ENCODE measurements at places on chromosomes 1 and 21. TPM values are rescaled to one million over a fixed set of nuclear protein-coding genes. Genes with fewer than 3 reads are reported as not detected.

The LINGO4 gene
- not detected for total RNA-seq

DNA sequence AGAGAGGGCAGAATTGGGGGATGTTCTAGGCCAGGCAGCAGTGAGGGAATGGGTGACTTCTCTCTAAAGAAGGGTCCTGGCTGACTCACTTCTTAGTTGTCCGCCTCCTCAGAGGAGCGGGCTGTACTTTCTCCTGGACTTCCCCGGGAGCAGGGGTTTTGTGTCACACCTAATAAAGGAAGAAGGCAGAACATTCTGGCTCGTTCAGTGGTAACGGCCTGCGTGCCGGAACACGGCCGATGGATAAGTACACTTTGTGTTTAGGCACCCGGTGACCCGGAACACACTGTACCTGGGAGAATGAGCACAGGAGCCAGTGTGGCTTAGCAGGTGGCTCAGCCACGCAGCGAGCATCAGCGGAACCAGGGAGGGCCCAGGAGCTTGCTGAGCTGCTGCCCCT is 84.7 kb downstream of the FBXO2 start:
- no peak for DNase-seq

GRCh38 chr1:155326020-155326526 is 5.4 kb downstream of the RUSC1 start:
- no peak for DNase-seq

- DNase-seq: no peak
Measured at GRCh38 chr1:162159515-162159914, 90.0 kb downstream of the NOS1AP start.

DNA sequence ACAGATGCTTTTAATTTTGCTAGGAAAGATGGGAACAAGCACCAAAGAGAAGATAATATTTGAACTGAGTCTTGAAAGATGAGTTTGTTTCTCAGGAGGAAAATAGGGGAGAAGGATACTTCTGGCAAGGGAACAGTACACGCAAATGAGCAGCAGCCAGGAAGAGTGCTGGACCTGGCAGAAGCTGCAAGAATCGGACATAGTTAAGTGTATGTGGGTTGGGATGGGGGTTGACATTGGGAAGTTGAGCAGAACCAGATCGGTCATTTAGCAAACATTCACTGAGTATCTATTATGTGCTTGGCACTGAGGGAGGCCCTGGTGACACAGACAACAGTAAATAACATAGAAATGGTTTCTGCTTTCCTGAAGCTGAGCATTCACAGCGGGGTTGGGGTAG is 198.8 kb downstream of the PLPP3 start:
- no peak for DNase-seq

- DNase-seq: no peak
Measured at GRCh38 chr21:37800057-37800455, 116.2 kb downstream of the KCNJ6 start.

DNA sequence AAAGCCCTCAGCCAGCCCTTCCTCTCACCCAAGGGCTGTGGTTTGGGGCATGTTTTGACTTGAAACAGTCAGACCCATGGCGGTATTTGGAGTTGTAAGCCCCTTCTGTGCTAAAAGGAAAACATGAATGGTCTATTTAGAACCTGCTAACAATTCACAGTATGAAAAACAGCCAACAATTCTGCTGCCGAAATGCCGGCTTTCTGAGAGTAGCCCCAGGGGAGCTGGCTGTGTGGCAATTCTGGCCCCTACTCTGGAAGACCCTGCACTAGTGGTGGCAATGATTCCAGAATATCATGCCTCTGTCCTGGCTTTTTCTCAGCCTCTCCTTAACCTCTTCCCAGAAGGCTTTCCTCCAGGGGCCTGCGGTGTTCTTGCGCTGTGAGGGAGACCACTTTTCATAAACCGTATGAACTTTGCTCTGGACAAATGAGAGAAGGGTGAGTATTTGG is 118.7 kb downstream of the EDEM3 start:
- peak; percentile 16 for DNase-seq

DNA sequence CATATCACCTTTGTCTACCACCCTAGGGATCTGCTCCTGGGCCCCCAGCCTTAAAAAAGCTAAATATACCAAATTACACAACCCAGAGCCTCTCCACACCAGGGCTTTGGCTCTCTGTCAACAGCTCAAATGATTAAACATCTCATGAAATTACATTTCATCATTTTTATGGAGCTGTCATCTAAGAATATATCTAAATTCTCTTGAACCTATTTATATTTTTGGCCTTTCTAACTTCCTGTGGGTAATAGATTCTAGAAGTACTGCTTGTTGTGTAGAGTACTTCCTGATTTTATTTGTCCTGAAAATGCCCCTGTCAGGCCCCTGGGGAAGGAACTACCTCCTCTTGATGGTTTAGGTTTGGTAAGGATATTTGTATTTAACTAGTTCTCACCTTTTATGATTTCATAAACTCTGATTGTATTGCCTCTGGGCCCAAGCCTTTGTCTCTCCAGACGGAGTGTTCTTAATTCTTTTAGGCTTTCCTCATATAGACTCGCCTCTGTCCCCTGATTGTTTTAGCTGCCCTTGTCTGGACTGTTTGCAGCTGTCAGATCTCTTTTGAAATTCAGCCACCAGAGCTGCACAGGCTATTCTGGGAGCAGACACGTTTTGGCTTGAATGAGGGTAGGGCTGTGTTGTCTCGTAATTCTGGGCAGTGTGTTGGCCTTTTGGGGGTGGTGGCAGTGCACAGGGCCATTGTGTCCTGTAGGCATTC is 16.6 kb downstream of the MYOG start:
- no peak for DNase-seq

DNA sequence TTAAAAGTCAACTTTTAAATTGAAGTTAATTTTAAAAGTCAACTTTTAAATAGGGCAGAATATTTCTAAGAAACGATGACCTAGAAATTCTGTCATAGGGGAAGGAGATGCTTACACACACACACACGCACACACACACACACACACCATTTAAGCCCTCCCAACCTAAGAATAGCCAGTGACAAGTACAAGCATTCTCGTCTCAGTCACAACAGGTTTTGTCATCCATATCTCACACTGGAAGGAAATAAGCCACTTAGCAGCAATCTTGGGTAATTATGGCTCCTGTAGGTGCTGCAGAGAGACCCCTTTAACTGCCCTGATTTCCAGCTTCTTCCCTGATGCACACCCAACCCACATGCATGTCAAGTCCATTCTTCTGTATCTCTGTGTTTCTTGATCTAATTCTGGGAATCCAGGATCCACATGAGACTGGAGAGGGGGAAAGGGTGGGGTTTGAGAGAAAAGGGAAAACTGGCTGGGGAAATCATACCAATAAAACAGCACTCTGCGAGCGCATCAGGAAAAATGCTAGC is 338.1 kb downstream of the PAPPA2 start:
- no peak for DNase-seq

GRCh38 chr1:150696995-150697927 is at the start of gene GOLPH3L:
TSS of gene GOLPH3L (minus strand) at chr1:150697154. CDS start at chr1:150694838, 2,316 bp downstream.
- peak; percentile 100 for DNase-seq
